ENCODE measurements at places on chromosomes 12 and 14.

DNA sequence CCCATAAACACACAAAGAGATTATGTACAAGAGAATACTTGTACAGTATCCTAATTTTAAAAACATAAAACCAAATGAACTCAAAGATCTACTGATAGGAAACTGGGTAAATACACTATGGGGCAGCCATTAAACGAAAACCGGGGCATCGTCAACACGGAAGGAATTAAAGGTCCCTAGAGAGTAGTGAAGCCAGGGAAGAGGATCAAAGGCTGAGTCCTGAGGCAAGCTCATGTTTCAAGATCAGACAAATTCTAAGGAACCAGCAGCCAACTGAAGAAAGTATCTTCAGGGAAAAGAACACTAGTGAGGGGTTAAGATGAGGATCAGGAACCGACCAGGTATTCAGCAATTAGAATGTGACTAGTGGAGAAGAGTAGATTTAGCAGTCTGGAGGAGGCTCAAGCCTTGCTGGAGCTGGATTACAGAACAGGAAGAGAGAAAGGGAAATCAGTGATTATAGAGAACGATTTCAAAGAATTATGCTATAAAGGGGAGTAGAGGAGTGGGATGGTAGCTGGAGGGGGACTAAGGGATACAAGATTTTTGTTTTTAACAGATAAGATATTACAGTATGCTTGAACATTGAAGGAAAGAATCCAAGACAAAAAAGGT, 23.7 kb downstream of the SEL1L start:
- DNase-seq = no peak

DNA sequence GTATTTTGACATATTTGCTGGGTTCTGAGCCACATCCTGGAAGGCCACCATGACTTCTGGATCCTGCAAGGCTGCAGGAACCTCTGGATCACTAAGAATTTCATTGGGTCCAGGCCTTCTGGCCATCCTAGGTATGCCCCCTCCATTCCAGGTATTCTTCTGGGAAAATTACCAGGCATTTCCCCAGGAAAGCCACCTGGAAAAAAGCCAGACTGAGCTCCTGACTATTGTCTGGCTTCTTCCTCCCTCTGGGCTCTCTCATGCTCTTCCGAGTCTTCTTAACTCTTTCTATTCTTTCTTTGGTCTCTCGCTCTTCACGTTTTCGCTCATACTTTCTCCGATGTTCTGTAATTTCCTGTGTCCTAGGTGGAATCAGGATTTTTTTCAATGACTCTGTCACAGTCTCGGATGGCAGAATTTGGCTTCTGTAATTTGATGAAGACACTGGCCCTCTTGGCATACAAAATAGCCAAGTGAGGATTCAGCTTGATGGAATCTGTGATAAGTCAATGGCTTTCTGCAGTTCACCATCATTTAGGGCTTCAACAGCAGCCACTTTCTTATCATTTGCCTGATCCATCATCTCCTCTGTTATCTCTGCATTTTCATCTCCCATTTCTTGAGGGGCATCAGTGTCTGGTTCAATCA, 42.6 kb downstream of the ATP23 start:
- DNase-seq = no peak

- no peak for DNase-seq
These were observed 3.0 kb upstream of the EP400 start for GRCh38 chr12:131946757-131947156.

GRCh38 chr12:108310489-108310888, 28.6 kb downstream of the CMKLR1 start:
- DNase-seq = no peak

DNA sequence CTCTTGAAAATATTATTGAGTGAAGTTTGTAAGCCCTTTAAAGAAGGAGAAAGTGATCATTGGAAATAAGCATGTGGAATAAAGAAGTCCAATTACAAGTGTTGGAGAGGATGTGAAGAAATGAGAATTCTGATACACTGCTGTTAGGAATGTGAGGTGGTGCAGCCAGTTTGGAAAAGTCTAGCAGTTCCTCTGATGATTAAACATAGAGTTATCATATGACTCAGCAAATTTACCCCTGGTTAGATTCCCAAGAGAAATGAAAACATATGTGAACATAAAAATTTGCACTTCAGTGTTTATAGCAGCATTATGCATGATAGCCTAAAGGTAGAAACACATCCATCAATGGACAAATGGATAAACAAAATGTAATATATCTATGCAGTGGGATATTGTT, 319.9 kb downstream of the AEBP2 start:
- DNase-seq = no peak

GRCh38 chr14:58884442-58884841, 246.7 kb downstream of the DACT1 start:
- no peak for DNase-seq

GRCh38 chr12:59780605-59781135, 184.8 kb downstream of the SLC16A7 start:
- DNase-seq = no peak

GRCh38 chr14:59123975-59124374, 64.5 kb upstream of the DAAM1 start:
- no peak for DNase-seq

- no peak for DNase-seq
These were observed 68.8 kb downstream of the RPL10L start for GRCh38 chr14:46582826-46583225.

- no peak for DNase-seq
These were observed 189.5 kb upstream of the HMGA2 start for GRCh38 chr12:65634626-65635331.

DNA sequence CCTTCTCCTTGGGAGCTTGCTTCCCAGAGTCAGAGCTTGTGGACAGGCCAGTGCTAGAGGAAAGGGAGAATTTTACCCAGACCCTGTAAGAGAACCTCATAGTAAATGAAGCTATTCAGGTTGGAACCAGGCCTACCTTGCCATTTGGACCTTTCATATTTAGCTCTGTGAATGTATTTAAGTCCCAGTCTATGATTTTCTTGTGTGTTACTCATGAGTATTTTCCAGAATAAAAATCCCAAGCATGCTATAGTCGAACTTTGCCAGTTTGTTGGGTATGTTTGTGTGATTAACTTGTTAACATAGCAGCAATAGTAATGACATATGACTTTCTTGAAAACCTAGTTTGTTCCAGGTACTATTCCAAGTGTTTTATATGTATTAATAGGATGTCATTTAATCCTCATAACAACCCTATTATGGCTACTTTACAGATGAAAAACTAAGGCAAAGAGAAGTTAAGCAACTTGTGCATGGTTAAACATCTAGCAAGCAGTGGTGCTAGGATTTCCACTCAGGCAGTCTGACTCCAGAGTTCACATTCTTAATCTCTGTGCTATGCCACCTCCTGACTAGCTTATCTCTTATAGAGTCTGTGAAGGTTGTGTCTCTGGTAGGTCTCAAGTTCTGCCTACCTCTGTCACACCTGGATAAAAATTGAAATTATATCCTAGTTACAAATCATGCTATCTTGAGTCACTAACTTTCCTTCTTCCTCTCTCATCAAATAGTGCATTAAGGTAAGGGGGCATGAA, 47.9 kb upstream of the GARIN2 start:
- no peak for DNase-seq

DNA sequence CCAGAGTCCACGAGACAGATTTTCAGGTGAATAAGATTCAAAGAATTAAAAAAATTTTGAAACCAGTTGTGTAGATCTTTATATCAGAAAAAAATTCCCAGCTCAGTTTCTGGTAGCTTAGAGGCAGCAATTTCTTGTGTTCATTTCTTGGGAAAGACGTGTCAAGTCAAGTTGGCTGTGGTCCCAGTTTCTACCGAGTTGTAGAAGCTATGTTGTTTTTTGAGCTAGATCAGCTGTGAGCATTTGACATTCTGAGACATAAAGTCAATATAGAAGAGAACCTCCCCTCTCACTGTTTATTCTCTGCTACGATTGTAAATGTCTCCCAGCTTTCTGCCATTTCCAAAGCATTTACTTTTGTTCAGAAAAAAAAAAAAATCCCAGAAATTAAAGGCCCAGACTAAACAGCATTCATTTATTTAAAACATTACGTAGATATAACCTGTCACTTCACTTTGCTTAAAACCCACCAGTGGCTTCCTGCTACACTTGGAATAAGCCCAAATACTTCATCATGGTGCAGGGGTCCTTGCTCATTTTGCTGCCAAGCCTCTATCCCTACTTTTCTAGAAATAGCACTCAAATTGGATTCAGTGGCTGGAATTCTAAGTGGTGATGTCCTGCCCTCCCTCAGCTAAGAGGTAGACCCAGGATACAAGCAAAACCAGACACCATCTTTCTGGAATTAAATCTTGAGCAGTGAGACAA, 20.6 kb upstream of the PYGL start:
- no peak for DNase-seq

- DNase-seq = no peak
These were observed 238.1 kb downstream of the AACS start for GRCh38 chr12:125303337-125303736.

- DNase-seq = no peak
These were observed 43.1 kb upstream of the GTF2A1 start for GRCh38 chr14:81263777-81264410.

Data from NCI-H2081 treated with DMSO at 0.1 percent for 48 hours (cell line).